ENCODE measurements at places on chromosomes 4 and X.

GRCh38 chr4:125306533-125306932, 8.2 kb upstream of the FAT4 start:
- DNase-seq, result no peak

GRCh38 chr4:185110375-185110823, 32.7 kb upstream of the SLC25A4 start:
- no peak for DNase-seq

DNA sequence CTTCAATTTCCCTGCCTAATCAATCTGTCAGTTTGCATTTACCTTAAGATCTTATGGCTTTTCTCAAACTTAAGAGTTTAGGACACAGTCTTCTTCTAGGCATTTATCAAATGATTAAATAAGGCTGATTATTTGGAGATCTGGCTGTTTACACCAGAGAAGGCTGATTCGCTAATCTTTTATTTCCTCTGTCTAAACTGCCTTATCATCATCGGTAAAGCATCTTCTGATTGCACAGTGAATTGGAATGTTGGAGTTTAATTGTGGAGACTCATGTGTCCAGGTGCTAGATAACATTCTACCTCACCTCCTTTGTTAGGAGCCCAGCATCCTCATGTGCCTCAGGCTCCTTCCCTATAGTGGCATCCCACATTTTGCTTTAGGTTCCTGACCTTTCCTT, 100.3 kb upstream of the DDIT4L start:
- no peak for DNase-seq

GRCh38 chr4:138087066-138087719, 155.0 kb downstream of the SLC7A11 start:
- DNase-seq, result no peak

- no peak for DNase-seq
These were observed 75.0 kb downstream of the MAMLD1 start for GRCh38 chrX:150438165-150438564.

- no peak for DNase-seq
These were observed 759.3 kb downstream of the FSTL5 start for GRCh38 chr4:161404346-161405110.
